Stimulated activated CD8-positive, alpha-beta memory T cell treated with anti-CD3 and anti-CD28 coated beads, Interleukin-4, amount 100 ng/mL, for 1 hour (primary cell): ENCODE measurements at places on chromosomes 3 and 15.

GRCh38 chr3:127224118-127224517, 31.2 kb downstream of the PRR23E start:
- DNase-seq: no peak

DNA sequence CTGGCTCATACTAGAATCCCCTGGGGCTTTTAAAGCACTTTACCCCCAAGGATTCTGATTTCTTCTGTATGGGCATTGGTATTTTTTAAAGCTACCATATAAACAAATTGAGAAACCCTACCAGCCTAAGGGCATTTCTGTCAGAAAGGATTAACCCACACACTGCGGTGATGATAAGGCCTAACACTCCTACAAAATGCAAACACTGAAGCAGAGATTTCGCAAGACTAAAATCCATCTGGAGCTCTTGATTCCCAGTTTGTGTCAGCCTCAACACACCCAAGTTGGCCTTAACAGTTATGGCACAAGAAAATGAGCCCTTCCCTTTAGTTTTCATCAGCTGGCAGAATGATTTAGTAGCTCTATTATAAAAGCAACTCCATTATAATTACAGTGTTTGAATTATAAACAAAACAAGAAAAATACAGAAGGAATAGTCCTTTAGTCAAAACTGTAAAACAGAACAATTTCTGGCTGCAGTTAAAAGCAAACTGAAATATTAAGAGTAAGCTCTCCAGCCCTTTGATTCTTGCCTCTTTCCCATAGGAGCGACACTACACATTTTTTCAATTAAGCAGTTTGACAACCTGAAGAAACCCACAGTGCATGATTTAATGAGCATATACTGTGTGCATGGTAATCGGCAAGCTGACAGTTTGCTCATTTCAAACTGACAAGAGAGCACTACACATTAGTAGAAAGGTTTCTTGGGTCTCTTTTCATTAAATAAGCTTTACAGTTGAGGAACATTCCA, 441.2 kb downstream of the FHIT start:
- no peak for DNase-seq

DNA sequence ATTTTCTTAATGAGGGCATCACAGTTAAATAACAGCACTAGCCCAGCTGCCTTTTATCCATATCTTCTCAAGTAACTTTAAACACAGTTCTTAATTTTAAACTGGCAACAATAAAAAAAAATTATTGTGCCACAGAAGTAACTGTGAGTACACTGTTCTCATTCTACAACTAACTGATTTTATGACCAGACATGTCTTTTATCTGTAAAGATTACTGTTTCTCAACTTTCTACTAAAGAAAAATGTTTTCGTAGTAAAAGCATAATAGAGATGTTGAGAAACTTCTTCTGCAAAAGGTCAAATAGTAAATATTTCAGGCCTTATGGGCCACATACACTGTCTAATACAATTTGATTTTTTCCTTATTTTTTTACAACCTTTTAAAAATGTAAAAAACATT, 32.0 kb downstream of the PLOD2 start:
- no peak for DNase-seq

GRCh38 chr3:51673181-51673801, 2.2 kb downstream of the TEX264 start:
- no peak for DNase-seq

DNA sequence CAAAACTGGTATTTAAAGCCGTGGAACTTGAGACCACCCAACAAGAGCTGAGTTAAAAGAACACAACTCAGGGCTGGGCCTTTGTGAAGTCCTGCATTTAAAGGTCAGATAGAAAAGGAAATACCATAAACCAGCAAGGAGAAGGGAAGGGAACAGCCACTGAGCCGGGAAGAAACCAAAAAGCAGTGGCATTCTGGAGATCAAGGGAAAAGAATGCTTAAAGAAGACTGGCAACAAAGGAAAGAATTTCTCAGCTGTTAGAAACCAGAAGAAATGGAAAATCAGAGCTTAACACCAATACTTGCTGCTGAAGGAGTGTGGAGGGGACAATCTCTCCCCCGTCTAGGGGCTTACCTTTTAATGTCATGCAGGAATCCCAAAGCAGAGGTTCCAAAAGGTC, 247.4 kb upstream of the CHRNA7 start:
- DNase-seq: no peak

DNA sequence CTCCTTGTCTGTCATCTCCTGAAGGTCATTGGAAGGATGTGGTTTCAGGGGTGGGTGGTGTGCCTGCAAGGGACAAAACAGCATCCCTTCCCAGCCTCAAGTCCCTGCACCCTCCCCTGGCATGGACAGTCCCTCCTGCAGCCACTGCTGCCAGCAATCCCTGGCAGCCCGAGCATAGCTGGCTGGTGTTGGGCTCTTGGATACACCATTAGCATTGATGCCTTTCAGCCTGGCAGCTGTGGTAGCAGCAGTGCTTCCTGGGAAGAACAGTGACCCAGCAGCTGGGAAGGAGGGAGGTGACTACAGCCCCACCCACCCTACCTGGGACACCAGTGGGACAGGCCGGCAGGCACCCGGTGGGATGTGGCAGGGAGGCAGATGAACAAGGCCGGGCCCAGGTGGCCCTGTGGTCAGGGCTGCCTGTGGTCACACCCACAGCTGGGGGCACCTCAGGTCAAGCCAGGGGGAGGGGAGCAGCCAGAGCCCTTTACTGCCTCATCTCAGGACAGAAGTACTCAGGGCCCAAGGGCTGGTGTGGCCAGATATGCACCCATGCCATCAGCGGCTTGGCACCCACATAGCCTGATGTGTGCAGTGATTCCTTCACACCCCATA, 32.9 kb upstream of the TMEM115 start:
- DNase-seq: no peak

- no peak for DNase-seq
Measured at GRCh38 chr3:16379838-16380237, 114.8 kb downstream of the OXNAD1 start.

- no peak for DNase-seq
Measured at GRCh38 chr3:136818769-136819391, at the start of gene SLC35G2. Gene SLC35G2, plus strand, starts transcription at chr3:136819126. Its CDS starts 35,335 bp downstream, at chr3:136854461.
